ENCODE measurements at places on chromosomes 1 and 21. TPM values are rescaled to one million over a fixed set of nuclear protein-coding genes. Genes with fewer than 3 reads are reported as not detected.

The TNNI3K gene
- 0.45 TPM for total RNA-seq

The ICOSLG gene
- total RNA-seq: 1.5 TPM

The OLFML3 gene
- 0.45 TPM for total RNA-seq

The PCP4 gene
- not detected for total RNA-seq

The TNFRSF1B gene
- total RNA-seq: 246 TPM

GRCh38 chr1:41564741-41565475 lies 80.4 kb upstream of the EDN2 start:
- no peak overlapping the region for H3K4me3 ChIP-seq
- no peak for DNase-seq
- no peaks in the 10 kb centered on the region for H3K27me3 ChIP-seq
- H3K4me1 ChIP-seq: peaks cover 7% of the 10 kb centered on the region
- H3K36me3 ChIP-seq: peaks cover 9% of the 10 kb centered on the region

GRCh38 chr1:227794817-227795192 lies 20.7 kb upstream of the PRSS38 start:
- DNase-seq: peak; percentile 28
- H3K4me1 ChIP-seq: peaks cover 2% of the 10 kb centered on the region
- H3K36me3 ChIP-seq: no peaks in the 10 kb centered on the region
- H3K27ac ChIP-seq: no peak overlapping the region

DNA sequence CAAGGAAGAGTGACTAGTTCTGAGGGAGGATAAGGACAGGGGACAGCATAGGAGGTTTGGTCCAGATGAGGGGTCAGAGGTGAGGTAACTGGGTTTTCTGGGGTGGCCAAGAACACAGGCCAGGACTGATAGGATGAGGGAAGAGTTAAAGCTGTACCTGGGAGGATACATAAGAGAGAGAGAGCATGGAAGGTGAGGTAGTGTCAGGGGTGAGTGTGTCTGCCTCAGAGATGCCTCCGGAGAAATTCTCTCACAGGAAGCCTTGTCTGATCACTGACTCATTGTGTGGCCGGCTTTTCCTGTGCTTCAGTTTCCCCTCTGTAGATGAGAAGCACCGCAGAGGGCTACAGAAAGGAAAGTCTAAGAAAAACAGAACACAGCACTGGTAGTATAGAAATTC lies 40.2 kb downstream of the FASLG start:
- no peaks in the 10 kb centered on the region for H3K27me3 ChIP-seq
- peak overlapping the region; percentile 72 for H3K4me3 ChIP-seq
- peaks cover 48% of the 10 kb centered on the region for H3K4me1 ChIP-seq
- peak; percentile 52 for DNase-seq
- H3K27ac ChIP-seq: peak overlapping the region; percentile 89
- peaks cover 7% of the 10 kb centered on the region for H3K36me3 ChIP-seq

GRCh38 chr21:35136106-35136505 lies 87.0 kb upstream of the RUNX1 start:
- H3K27me3 ChIP-seq: no peaks in the 10 kb centered on the region
- no peak overlapping the region for H3K4me3 ChIP-seq
- H3K4me1 ChIP-seq: peaks cover 13% of the 10 kb centered on the region
- H3K36me3 ChIP-seq: no peaks in the 10 kb centered on the region

DNA sequence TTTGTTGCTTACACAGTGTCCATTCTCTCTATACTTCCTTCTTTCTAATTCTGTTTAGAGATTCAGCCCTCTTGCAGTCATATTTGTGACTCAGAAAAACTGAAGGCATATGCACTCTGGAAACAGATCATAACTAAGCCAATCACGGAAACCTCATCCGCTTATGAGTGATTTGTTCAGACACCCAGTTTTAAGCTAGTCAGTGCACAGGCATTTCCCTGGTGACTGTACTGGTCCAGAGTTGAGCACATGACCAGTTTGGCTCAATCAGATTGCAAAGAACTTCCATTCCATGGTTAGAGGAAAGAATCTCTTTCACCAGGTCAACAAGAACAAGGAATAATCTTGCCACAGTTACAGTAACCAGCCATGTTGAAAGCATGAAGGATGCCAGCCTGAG lies 69.2 kb upstream of the SGIP1 start:
- no peak overlapping the region for H3K27ac ChIP-seq
- DNase-seq: no peak
- no peaks in the 10 kb centered on the region for H3K4me1 ChIP-seq
- H3K27me3 ChIP-seq: peaks cover 10% of the 10 kb centered on the region
- H3K36me3 ChIP-seq: no peaks in the 10 kb centered on the region
- H3K4me3 ChIP-seq: no peak overlapping the region

- no peaks in the 10 kb centered on the region for H3K27me3 ChIP-seq
- H3K27ac ChIP-seq: no peak overlapping the region
- no peaks in the 10 kb centered on the region for H3K4me1 ChIP-seq
- H3K4me3 ChIP-seq: no peak overlapping the region
- DNase-seq: no peak
- H3K36me3 ChIP-seq: peaks cover 2% of the 10 kb centered on the region
These were observed 51.7 kb downstream of the SWT1 start for GRCh38 chr1:185208626-185209180.

- H3K36me3 ChIP-seq: no peaks in the 10 kb centered on the region
- no peak overlapping the region for H3K4me3 ChIP-seq
- no peak overlapping the region for H3K27ac ChIP-seq
These were observed 93.6 kb upstream of the GREM2 start for GRCh38 chr1:240705579-240705978.

- no peak for DNase-seq
- peaks cover 3% of the 10 kb centered on the region for H3K4me1 ChIP-seq
- no peak overlapping the region for H3K27ac ChIP-seq
- H3K4me3 ChIP-seq: no peak overlapping the region
These were observed 116.2 kb downstream of the TGFBR3 start for GRCh38 chr1:91769742-91770141.

DNA sequence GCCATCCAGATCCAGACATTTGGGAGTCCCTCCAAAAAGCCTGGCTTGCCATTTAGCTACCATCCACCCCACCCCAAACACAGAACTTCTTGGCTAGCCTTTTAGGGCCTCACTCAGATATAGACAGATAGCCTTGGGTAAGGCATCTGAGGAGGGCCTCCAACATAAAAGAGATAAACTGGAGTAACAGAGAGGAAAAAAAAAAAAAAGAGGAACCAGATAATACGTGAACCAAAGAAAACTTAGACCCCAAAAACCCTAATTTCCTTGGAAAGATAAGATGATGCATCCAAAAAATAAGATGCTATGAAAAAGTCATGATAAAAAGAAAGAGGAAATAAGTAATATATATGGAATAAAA lies 19.8 kb upstream of the LSS start:
- H3K27ac ChIP-seq: no peak overlapping the region
- peaks cover 42% of the 10 kb centered on the region for H3K36me3 ChIP-seq
- H3K4me3 ChIP-seq: no peak overlapping the region
- peaks cover 20% of the 10 kb centered on the region for H3K4me1 ChIP-seq
- no peak for DNase-seq
- no peaks in the 10 kb centered on the region for H3K27me3 ChIP-seq

DNA sequence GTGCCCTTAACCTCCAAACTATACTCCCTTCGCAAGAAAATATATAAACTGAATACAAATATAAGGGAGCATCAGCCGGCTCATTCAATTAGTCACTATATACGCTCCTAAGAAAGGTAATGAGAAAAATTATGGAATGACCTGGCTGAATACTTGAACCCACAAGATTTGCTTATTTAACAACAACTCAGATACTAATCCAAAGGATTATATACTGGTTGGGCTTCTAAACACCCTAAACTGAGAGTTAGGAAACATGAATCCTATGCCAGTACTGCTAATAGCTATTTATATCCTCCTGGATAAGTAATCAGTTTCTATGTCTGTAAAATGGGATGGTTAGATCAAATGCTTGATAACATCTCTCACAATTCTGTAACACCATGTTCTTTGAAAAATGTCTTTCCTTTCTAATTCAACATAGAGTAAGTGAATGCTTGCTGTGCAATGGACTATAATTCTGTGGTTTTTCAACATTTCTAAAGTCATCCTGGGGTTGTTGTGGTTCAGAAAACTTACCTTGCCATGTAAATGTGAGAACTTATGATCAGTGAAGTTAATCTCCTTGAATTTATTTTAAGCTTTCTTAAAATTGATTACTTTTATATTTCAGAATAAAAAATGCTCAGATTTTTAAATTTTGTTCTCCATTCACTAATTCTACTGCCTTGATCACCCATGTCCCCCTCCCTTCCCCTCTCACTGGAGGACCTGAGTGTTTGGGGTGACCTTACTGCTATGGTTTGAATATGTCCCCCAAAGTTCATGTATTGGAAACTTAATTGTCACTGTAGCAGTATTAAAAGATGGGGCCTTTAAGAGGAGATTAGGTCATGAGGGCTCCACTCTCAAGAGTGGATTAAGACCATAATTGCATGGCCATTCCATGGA lies 14.5 kb downstream of the DUSP10 start:
- H3K4me1 ChIP-seq: peaks cover 63% of the 10 kb centered on the region
- H3K27ac ChIP-seq: peak overlapping the region; percentile 84
- no peak for DNase-seq
- H3K27me3 ChIP-seq: no peaks in the 10 kb centered on the region
- H3K36me3 ChIP-seq: peaks cover 68% of the 10 kb centered on the region
- H3K4me3 ChIP-seq: peak overlapping the region; percentile 49

GRCh38 chr1:34603594-34603993 lies 151.3 kb upstream of the GJB5 start:
- H3K4me3 ChIP-seq: no peak overlapping the region
- DNase-seq: no peak
- H3K36me3 ChIP-seq: no peaks in the 10 kb centered on the region
- H3K4me1 ChIP-seq: no peaks in the 10 kb centered on the region

- H3K4me1 ChIP-seq: no peaks in the 10 kb centered on the region
- no peaks in the 10 kb centered on the region for H3K36me3 ChIP-seq
- no peaks in the 10 kb centered on the region for H3K27me3 ChIP-seq
- H3K27ac ChIP-seq: no peak overlapping the region
- no peak for DNase-seq
- H3K4me3 ChIP-seq: no peak overlapping the region
These were observed 710.7 kb upstream of the ADAMTS5 start for GRCh38 chr21:27677546-27677945.

GRCh38 chr1:121445679-121446078 lies 260.9 kb downstream of the SRGAP2C start:
- H3K27ac ChIP-seq: no peak overlapping the region
- no peaks in the 10 kb centered on the region for H3K27me3 ChIP-seq
- H3K4me1 ChIP-seq: peaks cover 7% of the 10 kb centered on the region
- no peak overlapping the region for H3K4me3 ChIP-seq

GRCh38 chr1:158177700-158178450 lies 2.8 kb upstream of the CD1D start:
- H3K4me1 ChIP-seq: peaks cover 11% of the 10 kb centered on the region
- peak; percentile 36 for DNase-seq
- H3K27me3 ChIP-seq: peaks cover 69% of the 10 kb centered on the region

Data from activated naive CD8-positive, alpha-beta T cell treated with anti-CD3 and anti-CD28 coated beads, Interleukin-2, amount 10 ng/mL, durations not matched to agents 7 days and 5 days (primary cell).